ENCODE measurements at places on chromosomes 1 and 21.

GRCh38 chr1:101299141-101299540 is 62.3 kb downstream of the S1PR1 start:
- DNase-seq: no peak

GRCh38 chr21:37149411-37149810 is 76.4 kb downstream of the TTC3 start:
- DNase-seq: no peak

- no peak for DNase-seq
Measured at GRCh38 chr1:64090436-64090835, 113.0 kb upstream of the UBE2U start.

DNA sequence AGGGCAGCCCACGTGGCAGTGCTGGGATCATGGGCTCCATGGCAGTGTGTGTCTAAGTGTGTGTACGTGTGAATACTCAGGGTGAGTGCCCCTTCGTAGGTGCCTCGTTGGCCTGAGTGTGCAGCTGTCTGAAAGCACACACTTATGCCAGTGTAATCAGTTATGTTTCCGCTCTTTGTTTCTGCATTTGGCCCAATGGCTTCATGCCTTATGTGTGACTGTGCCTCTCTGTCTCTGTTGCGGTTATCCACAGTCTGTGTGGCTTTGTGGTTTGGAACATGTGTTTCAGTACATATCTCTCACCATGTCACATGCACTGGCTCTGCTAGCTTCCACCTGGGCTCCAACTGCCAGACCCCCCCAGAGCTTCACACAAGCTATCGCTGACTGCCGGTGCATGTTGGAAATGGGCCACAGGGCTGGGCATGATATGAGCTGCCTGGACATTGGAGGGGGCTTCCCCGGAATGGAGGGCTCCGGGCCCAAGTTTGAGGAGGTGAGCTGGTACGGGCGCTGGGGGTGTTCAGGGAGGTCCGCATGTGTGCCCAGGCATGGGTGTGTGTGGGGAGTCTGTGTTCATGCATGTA is 70.3 kb upstream of the TINAGL1 start:
- no peak for DNase-seq

GRCh38 chr1:21764615-21765423 is 18.1 kb downstream of the USP48 start:
- no peak for DNase-seq

DNA sequence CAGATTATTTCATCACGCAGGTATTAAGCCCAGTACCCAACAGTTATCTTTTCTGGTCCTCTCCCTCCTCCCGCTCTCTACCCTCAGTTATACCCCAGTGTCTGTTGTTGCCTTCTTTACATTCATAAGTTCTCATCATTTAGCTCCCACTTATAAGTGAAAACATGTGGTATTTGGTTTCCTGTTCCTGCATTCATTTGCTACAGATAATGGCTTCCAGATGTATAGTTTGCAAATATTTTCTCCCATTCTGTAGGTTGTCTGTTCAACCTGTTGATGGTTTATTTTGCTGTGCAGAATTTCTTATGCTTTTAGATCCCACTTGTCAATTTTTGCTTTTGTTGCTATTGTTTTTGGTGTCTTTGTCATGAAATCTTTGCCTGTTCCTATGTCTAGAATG is 21.1 kb upstream of the KCNH1 start:
- DNase-seq: no peak
